Bronchial epithelial cell (primary cell): ENCODE measurements at places on chromosomes 4 and X. TPM values are rescaled to one million over a fixed set of nuclear protein-coding genes. Genes with fewer than 3 reads are reported as not detected.

DNA sequence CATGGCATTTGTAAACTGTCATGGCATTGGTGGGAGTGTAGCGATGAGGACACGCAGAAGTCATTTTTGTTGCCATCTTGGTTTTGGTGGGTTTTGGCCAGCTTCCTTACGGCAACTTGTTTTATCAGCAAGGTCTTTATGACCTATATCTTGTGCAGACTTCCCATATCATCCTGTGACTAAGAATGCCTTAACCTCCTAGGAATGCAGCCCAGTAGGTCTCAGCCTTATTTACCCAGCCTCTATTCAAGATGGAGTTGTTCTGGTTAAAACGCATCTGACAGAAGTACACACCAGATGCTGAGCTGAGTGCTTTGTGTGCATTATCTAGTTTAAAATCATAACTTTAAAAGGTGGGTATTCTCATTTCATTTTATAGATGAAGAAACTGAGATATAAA, 268.8 kb upstream of the GALNT7 start:
- peak; percentile 79 for DNase-seq

GRCh38 chr4:56460085-56460484, 7.3 kb upstream of the SRP72 start:
- DNase-seq = peak; percentile 87

DNA sequence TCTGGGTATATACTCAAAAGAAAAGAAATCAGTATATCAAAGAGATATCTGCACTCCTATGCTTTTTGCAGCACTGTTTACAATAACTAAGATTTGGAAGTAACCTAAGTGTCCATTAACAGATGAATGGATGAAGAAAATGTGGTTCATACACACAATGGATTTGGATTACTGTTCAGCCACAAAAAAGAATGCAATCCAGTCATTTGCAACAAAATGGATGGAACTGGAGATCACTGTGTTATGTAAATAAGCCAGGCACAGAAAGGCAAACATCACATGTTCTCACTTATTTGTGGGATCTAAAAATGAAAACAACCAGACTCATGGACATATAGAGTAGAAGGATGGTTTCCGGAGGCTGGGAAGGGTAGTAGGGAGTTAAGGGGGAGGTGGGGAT, 17.6 kb upstream of the NXT2 start:
- no peak for DNase-seq

DNA sequence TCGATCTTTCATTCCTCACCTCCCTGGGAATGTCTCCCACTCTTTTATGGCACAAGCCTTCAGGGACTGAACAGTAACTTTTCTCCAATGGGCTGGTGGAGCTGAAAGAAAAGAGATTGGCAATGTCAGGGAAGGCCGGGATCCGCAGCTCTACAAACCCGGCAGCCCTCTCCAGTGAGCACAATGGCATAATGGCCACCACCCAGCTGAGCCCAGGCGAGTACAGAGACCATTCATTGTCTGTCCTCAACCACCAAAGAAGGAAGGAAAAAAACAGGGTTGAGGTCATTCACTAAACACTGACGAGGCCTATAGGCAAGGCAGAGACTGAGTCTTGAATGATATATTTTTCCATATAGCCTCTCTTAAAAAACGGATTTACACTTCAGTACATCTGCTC, 3.6 kb downstream of the GEMIN8 start:
- DNase-seq = no peak

GRCh38 chrX:3440981-3441380, 94.5 kb upstream of the MXRA5 start:
- DNase-seq = no peak

DNA sequence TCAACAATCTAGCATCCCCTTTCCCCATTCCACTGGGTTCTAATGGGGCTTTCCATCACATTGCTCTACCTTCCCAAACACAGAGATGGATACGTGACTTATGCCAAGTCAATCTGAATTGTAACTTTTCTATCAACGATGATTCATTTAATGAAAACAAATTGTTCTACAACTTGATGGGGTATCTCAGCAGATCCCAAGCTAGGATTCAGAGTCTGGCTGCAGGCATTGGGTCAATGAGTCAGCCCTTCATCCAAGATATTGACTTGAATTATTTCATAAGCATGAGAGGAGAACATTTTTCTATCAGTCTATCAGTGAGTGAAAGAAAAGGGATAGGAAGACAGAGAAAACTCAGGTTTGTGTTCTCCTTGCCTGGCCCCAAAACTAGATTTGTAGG, 15.0 kb upstream of the HPGDS start:
- peak; percentile 47 for DNase-seq

DNA sequence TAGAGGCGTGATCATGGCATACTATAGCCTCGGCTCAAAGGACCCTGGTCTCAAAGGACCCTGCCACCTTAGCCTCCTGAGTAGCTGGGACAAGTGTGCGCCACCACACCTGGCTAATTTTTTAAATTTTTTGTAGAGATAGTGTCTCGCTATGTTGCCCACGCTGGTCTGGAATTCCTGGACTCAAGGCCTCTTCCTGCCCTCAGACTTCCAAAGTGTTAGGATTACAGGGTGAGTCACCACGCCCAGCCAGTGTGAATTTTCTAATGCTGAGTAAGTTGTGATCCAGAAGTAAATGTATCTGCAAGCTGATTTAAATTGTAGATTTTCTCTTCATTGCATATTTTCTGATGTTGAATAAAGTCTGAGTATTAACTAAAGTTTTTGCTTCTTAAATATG, 2.6 kb upstream of the ZNF674 start:
- DNase-seq = peak; percentile 78

- DNase-seq = no peak
These were observed 360.7 kb downstream of the PCDH7 start for GRCh38 chr4:31080887-31081286.

DNA sequence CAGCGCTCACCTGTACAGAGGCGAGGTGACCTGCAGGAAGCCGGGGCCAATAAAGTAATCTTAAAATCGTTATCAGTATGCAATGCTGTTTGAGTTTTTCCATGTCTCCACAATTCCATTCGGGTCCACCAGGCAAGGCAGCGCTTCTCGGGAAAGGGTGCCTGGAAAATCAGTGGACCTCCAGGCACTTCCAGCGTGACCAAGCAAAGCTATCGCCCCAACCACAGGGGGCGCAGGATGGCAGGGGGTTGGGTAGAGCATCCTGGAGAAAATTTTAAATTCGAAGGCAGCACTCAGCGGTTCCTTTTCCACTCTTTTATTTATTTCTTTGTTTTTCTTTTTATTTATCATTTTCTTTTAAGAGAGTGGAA, 5.4 kb upstream of the SOX3 start:
- no peak for DNase-seq

DNA sequence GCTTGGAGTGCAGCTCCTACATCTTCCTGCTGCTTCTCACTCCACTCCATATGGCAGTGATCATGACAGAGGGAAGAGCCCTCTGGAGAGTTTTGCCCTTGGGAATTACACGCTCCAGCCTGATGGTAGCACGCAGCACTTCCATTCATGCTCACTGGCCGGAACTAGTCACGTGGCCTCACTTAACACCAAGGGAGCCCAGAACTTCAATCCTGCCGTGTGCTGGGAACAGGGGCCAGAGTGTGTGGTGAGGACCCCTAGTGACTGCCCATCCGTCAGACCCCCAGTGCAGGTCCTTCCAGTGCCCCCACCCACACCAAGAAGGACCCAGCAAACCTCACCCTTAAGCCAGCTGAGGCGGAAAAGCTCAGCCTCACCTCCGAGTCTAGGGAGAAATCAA, 230.7 kb downstream of the EVC2 start:
- DNase-seq = no peak

DNA sequence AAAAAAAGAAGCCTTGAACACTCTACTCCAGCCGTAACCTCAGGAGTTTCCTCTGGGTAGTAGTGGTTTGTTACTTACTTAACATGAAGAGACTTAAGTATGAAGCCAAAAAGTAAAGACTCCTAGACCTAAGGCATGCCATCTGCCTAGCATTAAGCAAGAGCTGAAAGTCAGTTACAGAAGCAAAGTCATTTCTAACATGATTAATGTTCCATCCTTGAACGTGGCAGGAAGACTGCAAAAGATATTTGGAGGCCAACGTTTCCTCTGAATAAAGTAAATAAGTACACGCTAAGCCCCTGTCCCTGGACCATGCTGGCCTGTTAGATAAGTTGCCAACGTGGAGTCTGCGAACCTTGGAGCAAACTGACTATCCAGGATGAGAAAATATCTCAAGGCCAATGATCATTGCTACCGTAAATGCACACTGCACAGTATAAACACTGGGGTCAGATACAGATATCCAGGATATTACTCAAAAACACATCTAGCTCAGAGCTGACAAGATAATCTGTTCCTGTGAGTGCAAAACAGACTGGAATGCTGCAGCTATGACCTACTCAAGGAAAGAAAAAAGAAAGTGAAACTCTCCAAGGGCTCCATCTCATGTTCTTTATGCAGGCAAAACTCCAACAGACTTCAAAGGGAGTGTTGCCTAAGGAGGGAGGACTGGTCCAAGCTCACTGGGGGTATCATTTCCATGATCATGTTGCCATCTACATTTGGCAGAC, 255.8 kb downstream of the COL25A1 start:
- no peak for DNase-seq

DNA sequence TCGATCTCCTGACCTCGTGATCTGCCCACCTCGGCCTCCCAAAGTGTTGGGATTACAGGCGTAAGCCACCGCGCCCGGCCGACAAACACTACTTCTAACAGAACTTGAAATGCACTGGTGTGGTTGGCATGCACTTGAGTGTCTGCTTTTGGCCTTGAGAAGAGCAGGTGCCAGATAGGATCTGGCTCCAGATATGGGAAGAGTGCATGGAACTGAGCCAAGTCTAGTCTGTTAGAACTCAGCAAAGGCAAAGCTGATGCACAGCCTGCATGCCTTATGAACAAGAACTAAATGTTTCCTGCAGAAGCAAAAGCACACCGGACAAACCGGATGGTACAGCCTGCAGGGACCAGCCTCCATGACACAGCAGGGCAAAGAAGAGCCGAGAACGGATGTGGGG, 35.1 kb upstream of the TBL1X start:
- peak; percentile 25 for DNase-seq

DNA sequence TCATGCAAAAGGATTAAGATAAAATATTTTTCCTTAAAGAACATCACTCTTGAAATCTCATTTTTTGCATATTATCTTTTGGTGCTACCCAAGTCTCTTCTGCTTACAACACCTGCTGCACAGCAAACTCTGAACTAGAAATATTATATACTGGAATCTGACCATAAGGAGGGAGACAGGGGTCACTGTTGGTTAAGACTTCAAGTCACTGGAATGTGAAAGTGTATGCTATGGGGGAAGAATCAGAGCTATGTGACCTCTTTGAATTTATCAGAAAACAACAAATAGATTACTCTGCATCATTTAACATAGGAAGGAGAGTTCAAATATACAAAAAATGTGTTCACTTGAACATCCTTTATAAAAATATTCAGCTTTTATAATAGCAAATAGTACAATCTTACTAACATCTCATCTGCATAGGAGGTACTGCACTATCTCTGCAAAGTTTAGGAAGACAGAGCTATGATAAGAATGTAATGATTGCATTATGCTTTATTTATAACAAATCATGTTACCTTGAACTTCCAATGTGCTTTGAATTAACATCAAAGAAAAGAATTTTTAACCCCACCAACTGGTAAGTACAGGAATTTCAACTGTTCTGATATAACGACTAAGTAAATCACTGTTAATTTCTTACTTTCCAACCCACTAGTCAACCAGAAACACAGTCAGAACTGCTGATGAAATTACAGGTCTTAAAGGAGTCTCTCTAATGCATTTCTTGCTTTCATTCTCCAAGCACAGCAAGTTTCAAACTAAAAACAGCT, 69.8 kb downstream of the ZNF827 start:
- no peak for DNase-seq

GRCh38 chr4:30538794-30539193, 181.4 kb upstream of the PCDH7 start:
- DNase-seq = no peak

Gene RPS6KA6
- total RNA-seq = 5.3 and 6.0 TPM in 2 replicates

Gene MAGEC3
- total RNA-seq = not detected in 2 replicates

Gene VEGFC
- total RNA-seq = 7.2 and 8.7 TPM in 2 replicates

Gene GPC4
- 0.26 and 0.64 TPM in 2 replicates for total RNA-seq

Gene MUC7
- total RNA-seq = not detected in 2 replicates

Gene SSX2
- total RNA-seq = not detected in 2 replicates

Gene APELA
- total RNA-seq = not detected in 2 replicates
